ENCODE measurements at places on chromosomes 7 and 10.
A peak's percentile ranks its signal among the peaks of the same experiment; 100 is the strongest.

GRCh38 chr10:122659651-122660050 lies 40.0 kb downstream of the C10orf120 start:
- DNase-seq: no peak

DNA sequence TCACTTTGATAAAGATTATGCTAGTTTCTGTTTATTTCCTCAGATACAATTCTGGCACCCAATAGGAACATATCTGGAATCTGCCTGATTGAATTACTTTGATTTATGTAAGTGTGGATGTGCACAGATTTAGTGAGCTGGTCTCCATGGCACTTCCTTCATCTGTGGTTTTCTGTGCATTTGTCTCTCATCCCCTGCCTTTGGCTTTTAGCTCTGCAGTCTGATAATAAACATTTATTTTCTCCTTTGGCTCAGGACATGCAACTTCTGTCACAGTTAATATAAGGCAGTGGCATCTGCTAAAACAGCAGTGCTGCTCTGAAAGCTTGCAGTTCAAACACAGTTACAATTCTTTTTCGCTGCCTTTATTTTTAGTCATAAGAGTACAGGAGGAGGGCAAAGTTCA lies 273.7 kb upstream of the CHRM2 start:
- no peak for DNase-seq

- no peak for DNase-seq
These were observed 1.3 kb downstream of the LIMK1 start for GRCh38 chr7:74084722-74085578.

GRCh38 chr7:26426096-26426495 lies 134.4 kb downstream of the SNX10 start:
- no peak for DNase-seq

GRCh38 chr10:114473776-114474175 lies 69.5 kb upstream of the AFAP1L2 start:
- DNase-seq: no peak

DNA sequence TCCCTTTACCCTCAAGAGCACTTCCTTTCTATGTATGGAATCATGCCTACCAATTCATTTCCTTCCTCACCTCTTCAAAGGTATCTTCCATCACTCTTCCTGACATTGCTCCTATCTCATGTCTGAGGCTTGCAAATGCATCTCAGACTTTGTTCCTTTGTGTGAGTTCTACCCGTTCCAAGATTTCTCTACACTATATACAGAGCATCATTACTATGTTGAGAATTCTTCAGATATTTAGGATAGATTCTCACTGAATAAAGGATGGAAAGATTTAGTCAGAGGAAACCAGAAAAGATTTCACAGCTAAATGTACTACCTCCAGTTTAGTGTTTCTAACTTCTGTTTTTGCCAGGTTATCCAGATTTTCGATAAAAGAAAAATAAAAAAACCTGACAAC lies 462.7 kb downstream of the PHTF2 start:
- no peak for DNase-seq

DNA sequence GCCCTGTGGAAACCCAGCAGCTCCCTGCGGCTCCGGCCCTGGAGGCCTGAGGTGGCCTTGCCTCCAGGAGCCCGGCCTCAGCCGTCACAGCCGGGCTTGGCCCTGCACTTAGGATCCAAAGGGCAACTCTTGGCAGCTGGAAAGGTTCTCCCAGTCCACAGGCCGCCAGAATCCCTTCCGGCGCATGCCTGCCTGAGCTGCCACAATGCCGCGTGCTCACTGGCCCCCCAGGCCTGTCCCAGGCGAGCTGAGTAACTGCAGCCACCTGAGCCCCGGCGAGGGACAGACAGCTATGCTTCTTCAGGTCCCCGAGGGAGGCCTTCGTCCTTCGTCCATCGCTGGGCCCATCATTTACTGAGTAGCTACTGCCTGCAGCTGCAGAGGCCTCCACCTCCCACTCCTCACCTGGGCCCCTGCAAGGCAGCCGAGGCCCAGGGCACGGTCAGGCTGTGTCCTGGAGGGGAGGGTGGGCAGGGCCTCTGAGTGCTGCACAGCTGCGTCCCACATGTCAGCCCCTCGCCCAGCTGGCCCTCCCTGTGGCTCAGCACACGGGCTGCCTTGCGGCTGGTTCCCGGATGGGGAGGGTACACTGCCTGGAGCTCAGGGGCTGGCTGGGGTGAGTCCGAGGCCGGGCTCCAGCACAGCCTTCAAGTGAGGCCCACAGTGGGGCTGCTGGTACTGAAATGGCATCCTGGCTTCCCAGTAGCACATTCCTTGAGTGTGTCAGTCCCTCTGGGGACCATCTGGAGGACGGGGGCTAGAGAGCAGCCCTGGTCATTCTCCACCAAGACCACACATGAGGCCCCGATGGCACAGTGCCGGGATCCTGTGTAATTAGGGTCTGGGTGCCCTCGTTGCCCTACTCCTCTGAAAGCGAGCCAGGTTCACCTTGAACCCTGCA lies 172.5 kb downstream of the ELFN1 start:
- DNase-seq: no peak

GRCh38 chr7:954330-955238 lies at the start of gene ADAP1:
ADAP1 (minus strand) TSS chr7:954680; CDS start chr7:954477, 203 bp downstream.
- no peak for DNase-seq

- no peak for DNase-seq
These were observed 14.9 kb downstream of the KCNK18 start for GRCh38 chr10:117212176-117212575.

GRCh38 chr7:98066934-98067507 lies 39.6 kb upstream of the LMTK2 start:
- no peak for DNase-seq

DNA sequence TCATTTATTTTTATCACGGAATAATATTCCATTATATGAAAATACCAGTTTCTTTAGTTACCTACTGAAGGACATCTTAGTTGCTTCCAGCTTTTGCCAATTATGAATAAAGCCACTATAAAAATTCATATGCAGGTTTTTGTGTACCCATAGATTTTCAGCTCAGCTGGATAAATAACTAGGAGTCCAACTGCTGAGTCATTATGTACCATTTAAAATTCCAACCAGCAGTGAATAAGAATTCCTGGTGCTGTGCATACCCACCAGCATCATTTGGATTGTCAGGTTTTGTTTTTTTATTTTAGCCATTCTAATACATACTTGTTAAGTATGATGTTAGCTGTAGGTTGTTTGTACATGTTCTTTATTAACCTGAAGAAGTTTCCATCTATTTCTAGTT lies 14.5 kb downstream of the FAM24B start:
- peak; percentile 51 for DNase-seq

- no peak for DNase-seq
These were observed 20.4 kb upstream of the HIPK2 start for GRCh38 chr7:139798221-139798620.

DNA sequence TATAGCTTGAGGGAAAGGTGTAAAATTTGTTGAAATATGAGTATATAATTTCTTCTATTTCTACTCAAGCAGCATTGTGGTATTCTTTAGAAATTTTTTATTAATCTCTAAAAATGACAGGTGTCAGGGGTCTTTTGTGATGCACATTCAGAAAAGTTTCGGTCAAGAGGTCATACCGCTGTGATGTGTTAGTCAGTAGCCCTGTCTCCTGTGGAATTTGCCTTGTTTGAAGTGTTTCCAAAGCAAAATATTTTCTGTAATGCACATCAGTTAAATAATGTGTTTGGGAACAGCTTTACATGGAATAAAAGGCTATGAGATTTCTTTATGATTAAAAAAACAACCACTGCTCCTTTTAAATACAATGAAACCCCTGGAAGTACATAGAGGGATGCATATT lies 35.8 kb downstream of the FOXP2 start:
- DNase-seq: no peak

DNA sequence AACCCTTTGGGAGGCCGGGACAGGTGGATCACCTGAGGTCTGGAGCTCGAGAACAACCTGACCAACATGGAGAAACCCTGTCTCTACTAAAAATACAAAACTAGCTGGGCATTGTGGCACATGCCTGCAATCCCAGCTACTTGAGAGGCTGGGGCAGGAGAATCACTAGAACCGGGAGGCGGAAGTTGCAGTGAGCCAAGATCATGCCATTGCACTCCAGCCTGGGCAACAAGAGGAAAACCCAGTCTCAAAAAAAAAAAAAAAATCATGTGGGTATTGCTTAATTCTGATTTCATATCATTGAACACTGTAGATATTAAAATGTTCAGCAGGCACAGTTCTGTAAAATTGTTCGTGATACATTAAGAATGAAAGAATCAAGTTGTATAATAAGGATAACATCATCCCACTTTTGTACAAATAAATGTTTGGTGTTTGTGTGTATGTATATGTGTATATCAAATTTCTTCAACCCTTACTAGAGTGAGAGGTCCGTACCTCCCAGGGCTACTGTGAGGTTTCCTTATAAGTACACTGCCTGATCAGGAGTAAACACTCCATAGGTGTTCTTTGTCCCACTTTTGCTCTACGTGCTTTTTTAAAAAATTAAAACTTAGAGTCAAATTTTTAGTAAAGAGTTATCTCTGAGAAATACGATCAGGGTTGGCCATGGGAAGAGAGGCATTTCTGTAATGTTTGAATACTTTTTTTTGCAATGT lies 31.7 kb downstream of the PLEKHS1 start:
- no peak for DNase-seq

DNA sequence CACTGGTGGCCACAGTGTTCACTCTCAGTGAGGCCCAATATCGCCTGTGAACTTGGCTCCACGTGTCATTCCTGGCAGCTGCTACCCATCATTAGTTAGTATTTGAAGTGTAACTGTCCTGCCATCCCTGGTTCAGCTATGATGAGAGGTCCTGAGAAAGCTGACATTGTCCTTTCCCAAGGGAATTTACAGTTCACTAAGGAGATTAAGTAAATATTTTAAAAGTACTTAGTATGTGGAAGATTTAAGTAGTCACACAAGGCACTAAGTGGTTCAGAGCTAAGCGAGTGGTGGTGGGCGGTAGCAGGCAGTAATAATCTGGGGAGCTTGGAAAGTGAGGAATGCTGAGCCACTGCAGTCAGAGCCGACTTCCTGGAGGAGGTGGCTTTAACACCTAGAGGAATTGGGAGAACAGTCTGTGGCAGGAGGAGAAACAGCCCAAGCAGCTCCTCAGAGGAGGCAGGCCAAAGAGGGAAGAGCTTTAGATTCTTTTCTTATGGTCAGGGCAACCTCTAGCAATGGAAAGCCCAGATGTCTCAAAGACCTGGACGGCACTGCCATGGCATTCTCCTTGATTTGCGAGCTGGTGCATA lies 519.7 kb downstream of the LRMDA start:
- DNase-seq: no peak

- DNase-seq: no peak
These were observed 269.2 kb downstream of the RNLS start for GRCh38 chr10:88313878-88314277.

- DNase-seq: no peak
These were observed 84.0 kb downstream of the C1GALT1 start for GRCh38 chr7:7266257-7266881.

- DNase-seq: no peak
These were observed 74.2 kb downstream of the NOC3L start for GRCh38 chr10:94288361-94289101.

DNA sequence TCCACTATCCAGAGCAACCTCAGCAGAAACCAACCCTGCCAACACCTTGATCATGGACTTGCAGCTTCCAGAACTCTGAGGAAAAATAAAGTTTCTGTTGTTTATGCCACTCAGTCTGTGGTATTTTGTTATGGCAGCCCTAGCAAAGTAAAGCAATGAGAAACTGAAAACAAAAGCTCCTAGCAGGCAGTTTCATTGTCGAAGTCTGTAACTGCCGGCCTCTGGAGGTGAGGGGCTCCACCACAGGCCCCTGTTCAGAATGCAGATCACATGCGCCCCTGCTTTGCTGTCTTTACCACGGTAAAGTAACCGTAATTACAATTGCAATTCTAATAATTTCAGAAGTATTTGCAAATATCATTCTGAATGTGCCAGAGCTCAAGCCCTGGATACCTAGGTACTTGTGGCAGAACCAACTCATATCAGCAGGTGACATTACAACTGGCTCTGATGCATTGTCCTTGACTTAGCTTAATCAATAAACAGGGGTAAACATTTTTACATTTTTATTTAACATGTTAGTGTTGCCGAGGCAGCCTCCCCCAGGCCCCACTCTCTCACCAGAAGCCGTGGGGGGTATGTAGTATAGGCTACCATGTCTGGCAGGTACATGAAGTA lies 193.2 kb downstream of the ELMO1 start:
- no peak for DNase-seq

DNA sequence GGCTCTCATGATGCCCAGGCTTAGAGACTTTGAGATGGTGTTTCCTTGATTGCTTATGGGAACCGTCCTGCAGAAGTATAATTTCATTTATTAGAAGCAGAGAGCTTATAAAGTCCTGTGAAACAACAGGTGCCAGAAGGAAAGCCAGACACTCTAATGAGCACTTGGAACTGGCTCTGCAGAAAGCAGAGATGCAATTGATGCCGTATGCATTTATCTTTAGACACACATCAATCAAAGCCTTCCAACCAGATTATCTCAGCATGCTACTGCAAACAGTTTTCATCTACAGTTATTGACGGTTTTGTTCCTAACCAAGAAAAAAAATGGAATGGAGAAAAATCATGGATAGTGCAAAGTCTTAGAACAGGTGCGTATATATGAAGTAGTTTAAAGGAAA lies 371.7 kb upstream of the PRKCQ start:
- no peak for DNase-seq

DNA sequence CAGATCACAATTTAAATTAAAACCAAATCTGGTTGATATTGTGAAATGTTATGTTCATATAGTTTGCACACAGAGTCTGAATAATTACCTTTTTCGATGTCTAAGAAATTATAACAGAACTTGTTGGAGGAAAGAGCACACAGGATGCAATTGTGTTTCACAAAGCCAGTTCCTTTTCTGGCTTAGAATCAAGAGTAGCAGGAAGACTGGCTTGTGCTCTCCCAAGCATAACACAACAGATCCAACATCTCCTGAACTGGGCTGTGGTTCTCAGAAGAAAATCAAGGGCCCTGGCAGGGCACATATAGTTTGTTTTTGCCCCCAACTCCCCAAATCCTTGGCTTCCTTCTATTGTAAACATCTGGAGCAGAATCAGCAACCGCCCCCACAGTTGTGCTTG lies 62.7 kb downstream of the LRRC4 start:
- no peak for DNase-seq

DNA sequence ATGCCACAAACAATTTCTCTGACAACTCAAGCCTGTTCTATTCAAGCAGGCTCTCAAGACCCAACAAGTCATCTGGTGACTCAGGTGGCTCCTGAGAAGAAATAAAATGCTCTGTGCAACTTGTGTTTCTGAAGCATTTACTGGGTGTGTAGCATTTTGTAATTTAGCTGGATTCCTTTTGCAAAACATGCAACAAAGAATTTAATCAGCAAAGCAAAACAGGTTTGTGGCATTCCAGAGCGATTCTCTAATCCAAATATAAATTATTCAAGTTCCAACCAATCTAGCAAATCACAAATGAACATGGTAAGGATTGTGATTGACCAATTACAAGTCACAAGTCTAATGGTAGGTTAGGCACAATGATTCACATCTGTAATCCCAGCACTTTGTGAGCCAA lies 39.8 kb upstream of the C10orf67 start:
- DNase-seq: no peak

GRCh38 chr10:57815949-57816348 lies 451.7 kb downstream of the IPMK start:
- DNase-seq: no peak

Measured in SHP77 (cell line).